Fibroblast of mammary gland (primary cell): ENCODE measurements at places on chromosomes 1 and 21.
A peak's percentile ranks its signal among the peaks of the same experiment; 100 is the strongest.

- DNase-seq, result no peak
Measured at GRCh38 chr21:44354775-44355771, 1.7 kb downstream of the TRPM2 start.

GRCh38 chr1:3305156-3305555 is 149.3 kb upstream of the ARHGEF16 start:
- DNase-seq, result no peak

DNA sequence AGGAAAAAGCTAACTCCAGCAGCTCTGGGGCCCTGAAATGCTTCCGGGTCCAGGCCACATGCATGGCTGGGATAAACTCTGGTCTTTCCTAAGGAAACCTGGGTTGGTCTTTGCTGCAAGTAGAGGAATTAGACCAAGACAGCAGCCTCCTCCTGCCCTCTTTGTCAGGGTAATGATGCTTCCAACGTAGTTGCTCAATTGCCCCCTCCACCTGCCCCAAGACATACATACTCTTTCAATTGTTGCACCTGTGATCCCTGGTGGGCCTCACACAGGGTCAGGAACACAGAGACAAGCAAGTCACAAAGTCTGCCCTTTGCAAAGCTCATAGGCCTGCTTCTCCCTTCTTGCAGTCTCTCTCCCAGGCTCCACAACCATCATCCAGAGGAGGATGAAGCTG is 41.9 kb upstream of the GRIK3 start:
- DNase-seq, result no peak

- no peak for DNase-seq
Measured at GRCh38 chr1:184044603-184045376, 6.7 kb upstream of the TSEN15 start.

DNA sequence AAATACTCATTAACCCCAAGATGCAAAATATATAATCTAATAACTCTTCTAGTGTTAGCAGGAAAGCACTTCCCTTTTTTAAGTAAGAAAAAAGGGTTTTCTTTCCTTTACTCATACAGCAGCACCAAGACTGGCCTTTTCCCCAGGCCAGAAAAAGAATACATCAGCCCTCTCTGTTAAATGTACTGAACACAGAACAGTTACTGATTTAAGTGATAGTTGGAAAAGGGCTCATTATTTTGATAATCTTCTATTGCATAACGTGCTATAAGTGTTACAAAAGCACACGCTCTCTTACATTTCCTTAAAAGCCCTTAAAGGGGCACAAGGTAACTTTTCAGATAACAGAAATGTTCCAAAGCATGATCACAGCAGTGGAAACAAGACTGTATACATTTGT is 142.9 kb downstream of the TIAM1 start:
- no peak for DNase-seq

GRCh38 chr1:172163498-172164215 is 256.8 kb upstream of the C1orf105 start:
- peak; percentile 50 for DNase-seq

DNA sequence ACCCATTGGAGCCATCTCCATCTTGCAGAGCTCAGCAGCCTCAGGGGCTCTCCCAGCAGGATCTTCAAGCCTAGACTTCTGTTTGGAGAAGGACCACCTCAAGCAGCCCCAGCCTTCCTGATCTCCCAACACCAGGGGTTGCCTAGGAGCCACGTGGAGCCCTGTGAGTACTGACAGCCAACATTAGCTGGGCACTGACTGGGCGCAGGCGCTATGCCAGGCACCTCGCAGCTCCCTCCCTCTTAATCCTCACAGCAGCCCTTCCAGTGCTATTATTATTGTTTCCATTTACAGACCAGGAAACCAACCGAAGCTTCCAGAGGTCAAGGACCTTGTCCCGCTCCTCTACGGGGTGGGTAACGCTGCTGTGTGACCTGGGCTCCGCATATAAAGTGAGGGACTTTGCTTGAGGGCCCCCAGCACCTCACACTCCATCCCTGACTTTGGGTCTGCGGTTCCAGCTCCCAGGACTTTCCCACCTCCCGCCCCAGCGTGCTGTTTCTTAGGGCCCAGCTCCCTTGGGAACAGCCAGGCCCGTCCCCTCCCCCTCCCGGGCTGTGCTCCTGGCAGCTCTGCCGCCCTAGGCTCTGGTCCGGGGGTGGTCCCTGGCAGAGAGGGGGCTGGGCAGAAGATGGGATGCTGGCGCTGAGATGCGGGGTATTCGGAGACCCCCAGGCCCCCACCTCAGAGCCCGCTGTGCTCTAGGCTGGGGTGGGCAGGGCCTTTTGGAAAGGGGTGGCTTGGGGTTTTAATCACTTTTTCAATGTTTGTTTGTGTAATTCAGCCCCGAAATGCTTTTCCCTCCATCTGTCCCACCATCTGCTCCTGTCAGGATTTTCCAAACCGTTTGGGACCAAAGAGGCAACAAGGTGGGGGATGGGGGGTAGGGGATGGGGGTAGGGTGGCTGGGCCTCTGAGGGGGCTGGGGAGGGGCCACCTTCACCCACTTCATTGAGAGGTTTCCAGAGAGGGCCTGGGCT is 4.1 kb upstream of the HPCA start:
- DNase-seq, result no peak

GRCh38 chr21:37784591-37785318 is 131.5 kb downstream of the KCNJ6 start:
- no peak for DNase-seq

GRCh38 chr1:41670217-41670957 is 185.9 kb upstream of the EDN2 start:
- DNase-seq, result peak; percentile 76

- DNase-seq, result no peak
Measured at GRCh38 chr21:28604946-28605537, 387.6 kb downstream of the LTN1 start.

- no peak for DNase-seq
Measured at GRCh38 chr21:31342348-31342747, 1.7 kb downstream of the TIAM1 start.

DNA sequence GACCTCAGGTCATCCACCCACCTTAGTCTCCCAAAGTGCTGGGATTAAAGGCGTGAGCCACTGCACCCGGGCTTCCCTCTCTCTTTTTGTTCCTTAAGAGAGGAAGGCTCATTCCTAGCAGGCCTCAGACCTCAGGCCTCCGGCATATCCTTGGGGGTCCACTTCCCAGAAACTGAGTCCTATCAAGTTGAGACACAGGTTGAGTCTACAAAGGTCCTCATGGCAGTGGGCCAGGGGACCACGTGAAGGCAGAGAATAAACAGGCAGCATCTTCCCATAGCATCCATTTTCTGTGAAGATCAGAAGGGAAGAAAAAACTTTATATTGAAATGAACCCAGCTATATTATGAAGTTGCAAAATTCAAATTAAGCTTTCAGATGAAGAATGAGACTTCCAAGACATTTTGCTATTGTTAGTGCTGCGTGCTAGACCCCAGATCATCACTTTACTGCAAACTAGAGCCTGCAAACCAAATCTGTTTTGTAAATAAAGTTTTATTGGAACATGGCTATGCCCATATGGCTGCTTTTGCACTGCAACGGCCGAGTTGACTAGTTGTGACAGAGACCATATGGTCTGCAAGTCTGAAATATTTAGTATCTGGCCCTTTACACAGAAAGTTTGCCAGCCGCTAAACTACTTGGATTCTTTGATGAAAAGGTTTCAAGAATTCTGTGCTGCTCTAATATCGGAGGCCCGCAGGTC is 3.5 kb upstream of the CELA2A start:
- no peak for DNase-seq

DNA sequence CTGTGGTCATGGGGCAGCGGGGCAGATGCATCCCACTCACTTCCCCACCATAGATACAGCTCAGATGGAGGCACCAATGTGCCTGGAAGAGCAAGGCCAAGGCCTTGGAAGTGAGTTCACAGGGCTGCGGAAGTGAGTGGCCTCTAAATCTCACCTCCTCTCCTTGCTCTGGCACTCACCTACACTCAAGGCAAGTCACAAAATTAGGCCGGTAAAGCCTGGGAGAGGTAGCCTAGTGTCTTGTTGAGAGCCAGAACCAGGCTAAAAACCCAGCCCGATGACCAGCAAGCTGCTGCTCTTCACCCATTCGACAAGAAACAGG is 57.5 kb downstream of the SSBP3 start:
- no peak for DNase-seq

- DNase-seq, result peak; percentile 78
Measured at GRCh38 chr1:183023146-183023600, at the start of gene LAMC1. LAMC1 (plus strand) TSS chr1:183023420; CDS start chr1:183023717, 297 bp downstream.

- no peak for DNase-seq
Measured at GRCh38 chr1:174451408-174451807, 3.6 kb downstream of the GPR52 start.

DNA sequence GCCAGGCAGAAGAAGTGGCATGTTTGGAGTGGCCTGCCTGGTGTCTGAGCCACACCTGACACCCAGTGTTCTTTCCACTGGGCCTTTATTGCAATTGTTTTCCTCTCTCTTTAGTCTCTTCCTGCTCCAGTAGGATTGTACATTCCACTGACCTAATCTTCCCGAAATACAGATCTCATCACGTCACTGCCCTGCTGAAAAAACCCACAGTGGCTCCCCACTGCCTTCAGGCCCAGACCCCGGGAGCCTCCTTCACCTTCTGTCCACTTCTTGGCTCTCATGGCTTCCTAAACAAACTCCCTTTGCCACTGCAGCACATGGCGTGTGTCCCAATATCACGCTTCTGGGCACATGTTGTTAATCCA is 25.3 kb upstream of the ATP5PO start:
- peak; percentile 65 for DNase-seq

- DNase-seq, result no peak
Measured at GRCh38 chr1:83509301-83509781, 489.6 kb downstream of the TTLL7 start.

DNA sequence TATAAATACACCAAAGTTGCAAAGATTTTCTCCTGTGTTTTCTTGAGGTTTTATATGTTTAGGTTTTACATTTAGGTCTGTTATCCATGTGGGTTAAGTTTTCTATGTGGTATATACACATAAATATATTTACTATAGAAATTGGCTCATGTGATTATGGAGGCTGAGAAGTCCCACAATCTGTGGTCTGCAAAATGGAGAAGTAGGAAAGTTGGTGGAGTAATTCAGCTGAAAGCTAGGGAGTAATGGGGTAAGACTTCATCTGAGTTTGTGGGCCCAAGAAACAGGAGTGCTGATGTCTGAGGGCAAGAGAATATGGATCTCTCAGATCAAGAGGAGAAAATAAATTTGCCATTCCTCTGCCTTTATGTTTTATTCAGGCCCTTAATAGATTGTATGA is 146.0 kb downstream of the GPATCH2 start:
- DNase-seq, result no peak

DNA sequence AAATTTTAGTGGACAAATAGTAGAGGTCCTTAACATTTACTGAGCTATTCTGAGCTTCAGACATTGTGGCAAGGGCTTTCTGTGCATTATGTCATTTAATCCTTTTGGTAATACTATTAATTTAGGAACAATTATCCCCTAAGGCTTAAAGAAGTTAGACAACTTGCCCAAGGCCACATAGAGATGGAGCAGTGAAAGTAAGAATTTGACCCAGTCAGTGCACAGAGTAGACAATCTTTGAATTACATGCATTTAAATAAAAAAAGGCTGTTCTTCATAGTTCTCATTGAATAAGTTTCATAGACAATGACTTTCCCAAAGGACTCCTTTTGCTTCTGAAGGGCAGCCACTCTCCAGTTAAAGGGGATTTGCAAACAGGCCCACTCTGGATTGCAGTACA is 142.7 kb downstream of the RUNX1 start:
- DNase-seq, result no peak

DNA sequence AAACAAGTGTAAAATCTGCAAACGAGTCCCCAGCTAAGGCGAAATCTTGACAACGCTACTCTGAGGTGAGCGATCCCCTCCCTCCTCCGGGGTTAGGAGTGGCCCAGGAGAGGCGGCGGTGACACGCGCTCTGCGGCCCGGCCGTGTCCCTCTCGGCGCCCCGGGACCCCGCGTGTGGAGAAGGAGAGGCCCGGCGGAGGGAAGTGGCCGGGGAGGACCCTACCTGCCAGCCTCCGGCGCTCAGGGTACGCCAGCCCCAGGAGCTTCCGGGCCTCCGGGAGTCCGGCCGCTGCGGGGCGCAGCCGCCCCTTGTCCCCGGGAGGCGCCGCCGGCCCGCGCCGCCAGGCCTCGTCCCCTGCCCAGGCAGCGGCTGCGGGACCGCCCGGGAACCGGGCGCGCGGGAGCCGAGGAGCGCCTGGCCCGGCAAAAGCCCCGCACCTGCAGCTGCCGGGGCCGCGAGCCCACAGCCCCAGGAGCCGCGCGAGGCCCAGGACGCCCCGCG is 543 bp downstream of the ABCB10 start:
- DNase-seq, result peak; percentile 14

DNA sequence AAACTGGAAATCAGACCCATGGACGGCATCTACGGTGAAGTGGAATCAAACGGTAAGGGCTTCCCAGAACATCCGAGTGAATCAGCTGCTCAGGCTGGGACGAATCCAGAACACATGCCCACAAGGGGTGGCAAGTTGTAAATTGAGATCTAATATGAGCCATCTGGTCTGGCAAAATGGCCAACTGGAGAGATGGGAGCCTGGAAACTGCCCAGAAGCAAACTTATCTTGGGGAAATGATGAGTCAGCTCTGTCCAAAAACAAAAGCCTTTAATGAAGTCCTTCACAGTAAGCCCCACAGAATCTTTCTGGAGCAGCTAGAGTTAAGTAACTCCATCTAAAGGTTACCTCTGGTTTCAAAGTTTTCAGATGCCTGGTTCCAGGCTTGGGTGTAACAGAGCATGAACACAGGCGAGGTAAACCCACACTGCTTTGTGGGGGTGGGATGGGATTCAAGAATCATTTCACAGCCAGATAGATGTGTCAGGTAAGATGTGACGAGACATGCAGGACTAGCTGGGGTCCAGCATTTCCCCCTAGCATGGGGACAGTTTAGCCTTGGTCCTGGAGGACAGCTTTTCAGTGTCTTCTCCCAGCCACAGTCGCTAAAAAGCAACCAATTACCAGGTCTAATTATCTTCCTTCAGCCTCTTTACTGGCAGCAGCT is 10.5 kb upstream of the SRP9 start:
- DNase-seq, result peak; percentile 97

GRCh38 chr1:180211860-180212229 is 18.2 kb upstream of the LHX4 start:
- DNase-seq, result no peak

- no peak for DNase-seq
Measured at GRCh38 chr1:39435597-39435996, 55.8 kb upstream of the BMP8A start.

DNA sequence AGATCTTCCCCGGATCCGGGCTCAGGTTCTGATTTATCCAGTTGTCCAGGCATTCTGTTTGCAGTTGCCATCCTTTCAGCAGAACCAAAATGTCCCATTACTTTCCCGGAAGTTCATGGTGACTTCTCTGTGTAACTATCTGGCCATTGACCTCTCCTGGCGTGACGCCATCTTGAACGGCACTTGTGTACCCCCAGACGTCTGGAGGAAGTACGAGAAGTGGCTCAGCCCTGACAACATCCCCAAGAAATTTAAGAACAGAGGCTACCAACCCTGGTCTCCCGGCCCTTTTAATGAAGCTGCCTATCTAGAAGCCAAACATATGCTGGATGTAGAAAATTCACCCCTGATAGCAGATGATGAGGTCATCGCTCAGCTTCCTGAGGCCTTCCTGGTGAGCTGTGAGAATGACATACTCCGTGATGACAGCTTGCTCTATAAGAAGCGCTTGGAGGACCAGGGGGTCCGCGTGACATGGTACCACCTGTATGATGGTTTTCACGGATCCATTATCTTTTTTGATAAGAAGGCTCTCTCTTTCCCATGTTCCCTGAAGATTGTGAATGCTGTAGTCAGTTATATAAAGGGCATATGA is 22.4 kb downstream of the AADACL4 start:
- DNase-seq, result no peak

- DNase-seq, result no peak
Measured at GRCh38 chr1:92554216-92554615, 67.5 kb upstream of the GFI1 start.

GRCh38 chr1:60129911-60130310 is 56.3 kb upstream of the C1orf87 start:
- peak; percentile 31 for DNase-seq
